T-cell (primary cell): ENCODE measurements at places on chromosomes 5 and 9. TPM values are rescaled to one million over a fixed set of nuclear protein-coding genes. Genes with fewer than 3 reads are reported as not detected.

DNA sequence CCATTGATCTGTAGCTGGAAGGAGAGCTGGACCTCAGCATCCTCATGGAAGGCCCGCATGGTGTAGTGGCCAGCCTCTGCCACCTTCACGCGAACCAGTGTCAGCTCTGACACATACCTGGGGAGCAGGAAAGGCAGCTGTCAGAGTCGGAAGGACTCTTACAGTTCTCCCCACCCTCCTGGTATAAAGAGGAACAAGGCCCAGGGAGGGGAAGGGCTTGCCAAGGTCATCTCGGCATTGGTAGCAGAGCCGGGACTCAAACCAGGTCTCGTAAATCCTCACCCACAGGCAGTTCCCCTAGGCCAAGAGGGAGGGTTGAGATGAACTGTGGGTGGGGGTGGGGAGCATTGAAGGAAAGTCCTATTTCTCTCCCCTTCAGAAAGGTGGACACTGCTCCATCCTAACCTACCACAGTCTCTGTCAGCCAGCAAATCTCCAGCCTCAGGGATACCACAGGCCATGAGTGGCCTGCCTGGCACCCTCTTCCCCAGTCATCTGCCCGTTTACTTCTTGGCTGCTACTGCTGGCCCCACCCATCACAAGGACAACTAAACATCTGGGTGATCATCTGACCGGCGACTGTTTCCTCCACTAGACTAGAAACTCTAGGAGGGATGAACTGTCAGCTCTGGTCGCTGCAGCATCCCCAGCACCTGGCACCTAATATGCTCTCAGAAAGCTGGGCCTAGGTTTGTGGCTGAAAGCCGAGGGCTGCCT is 23.5 kb downstream of the PDGFRB start:
- H3K27ac ChIP-seq: no peak overlapping the region
- no peaks in the 10 kb centered on the region for H3K4me1 ChIP-seq
- no peaks in the 10 kb centered on the region for H3K36me3 ChIP-seq
- no peak for DNase-seq

DNA sequence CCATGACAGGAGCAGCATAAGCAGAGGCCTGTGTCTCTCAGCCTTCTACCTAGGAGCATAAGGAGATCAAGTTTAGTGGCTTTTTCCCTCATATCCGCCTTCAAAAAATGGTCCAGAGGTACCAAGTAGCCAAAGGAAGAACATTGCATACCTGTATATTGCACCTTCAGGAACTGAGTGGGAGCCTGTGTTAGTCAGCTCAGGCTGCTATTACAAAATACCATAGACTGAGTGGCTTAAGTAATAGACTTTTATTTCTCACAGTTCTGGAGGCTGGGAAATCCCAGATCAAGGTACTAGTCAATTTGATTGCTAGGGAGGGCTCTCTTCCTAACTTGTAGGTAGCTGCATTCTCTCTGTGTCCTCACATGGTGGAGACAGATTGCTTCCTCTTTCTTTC is 597.4 kb upstream of the PTGER4 start:
- H3K27me3 ChIP-seq: no peaks in the 10 kb centered on the region
- no peak for DNase-seq
- H3K4me1 ChIP-seq: no peaks in the 10 kb centered on the region
- no peak overlapping the region for H3K27ac ChIP-seq
- H3K36me3 ChIP-seq: no peaks in the 10 kb centered on the region

GRCh38 chr5:60077292-60077691 is 183.8 kb upstream of the PDE4D start:
- no peak for DNase-seq
- H3K4me1 ChIP-seq: no peaks in the 10 kb centered on the region
- no peaks in the 10 kb centered on the region for H3K27me3 ChIP-seq
- no peak overlapping the region for H3K4me3 ChIP-seq
- no peak overlapping the region for H3K27ac ChIP-seq

GRCh38 chr5:153347611-153348010 is 142.9 kb upstream of the GRIA1 start:
- H3K36me3 ChIP-seq: no peaks in the 10 kb centered on the region
- H3K4me3 ChIP-seq: no peak overlapping the region
- no peaks in the 10 kb centered on the region for H3K27me3 ChIP-seq
- H3K4me1 ChIP-seq: no peaks in the 10 kb centered on the region
- no peak overlapping the region for H3K27ac ChIP-seq
- no peak for DNase-seq

DNA sequence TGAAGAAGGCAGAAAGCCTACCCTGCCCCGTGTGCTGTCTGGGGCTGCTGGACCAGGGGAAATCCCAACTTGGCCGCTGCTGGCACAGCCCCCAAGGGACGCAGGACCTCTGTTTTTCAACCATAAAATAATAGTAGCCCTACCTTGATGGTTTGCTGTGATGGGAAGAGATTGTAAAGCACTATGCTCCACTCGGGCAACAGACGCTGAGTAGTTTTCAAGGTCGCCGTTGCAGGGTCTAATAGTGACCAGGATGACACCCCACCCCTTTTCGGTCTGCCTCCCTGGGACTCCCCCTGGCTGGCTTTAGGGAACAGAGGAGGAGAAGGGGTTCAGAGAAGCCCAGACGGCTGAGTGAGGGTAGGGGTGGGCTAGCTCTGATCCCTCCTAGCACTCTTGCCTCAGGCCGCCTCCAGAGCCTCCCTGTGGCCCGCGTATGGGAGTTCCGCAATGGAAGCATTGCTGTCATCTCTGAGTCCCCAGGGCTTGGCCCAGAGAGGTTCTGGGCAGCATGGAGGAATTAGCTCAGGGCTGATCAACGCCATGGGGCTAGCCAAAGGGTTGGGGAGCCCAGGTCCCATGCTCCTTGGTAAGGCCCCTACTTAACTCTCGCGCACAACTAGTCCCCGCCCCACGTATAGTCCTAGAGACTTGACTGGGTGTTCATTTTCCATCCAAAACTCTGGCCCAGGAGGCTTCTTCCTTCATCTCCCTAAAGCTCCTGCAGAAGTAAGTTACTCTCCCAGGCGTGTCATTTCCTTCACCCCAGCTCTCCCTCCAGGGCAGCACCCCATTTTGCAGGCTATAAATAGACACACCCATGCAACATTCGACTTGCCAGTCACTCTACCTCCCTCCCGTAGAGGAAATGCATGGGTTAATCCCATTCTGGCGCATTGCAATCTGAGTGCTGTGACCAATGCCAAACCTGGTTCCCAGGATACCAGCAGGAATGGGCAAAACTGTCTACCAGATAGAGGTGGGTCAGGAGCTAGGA is 1.1 kb upstream of the IRF1 start:
- peak overlapping the region; percentile 73 for H3K4me3 ChIP-seq
- no peaks in the 10 kb centered on the region for H3K27me3 ChIP-seq
- H3K36me3 ChIP-seq: peaks cover 5% of the 10 kb centered on the region
- DNase-seq: no peak

DNA sequence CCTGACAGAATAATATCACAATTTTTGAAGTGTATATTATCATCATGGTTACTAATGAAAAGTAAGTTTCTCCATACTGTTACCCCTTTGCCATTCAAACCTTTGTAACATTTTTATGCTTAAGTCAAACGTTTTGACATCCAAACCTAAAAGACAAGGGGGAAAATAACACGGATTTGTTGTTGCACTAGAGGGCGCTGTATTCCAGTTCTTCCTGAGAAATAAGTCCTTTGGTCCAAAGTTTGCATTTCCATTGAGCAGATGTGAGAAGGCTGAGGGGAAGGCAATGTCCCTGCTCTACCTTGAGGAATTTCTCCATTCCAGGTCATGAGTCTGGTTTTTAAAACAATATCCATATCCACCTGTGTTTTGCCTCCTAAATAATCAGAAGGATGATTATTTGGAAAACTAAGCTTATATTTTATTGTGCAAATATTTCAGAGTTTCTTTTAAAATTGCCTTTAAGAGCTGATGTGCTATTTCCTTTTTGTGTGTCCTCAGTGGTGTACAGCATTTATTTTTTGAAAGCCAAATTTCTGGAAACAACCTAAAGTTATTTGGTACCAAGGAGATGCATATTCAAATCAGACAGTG is 9.7 kb downstream of the LECT2 start:
- no peaks in the 10 kb centered on the region for H3K36me3 ChIP-seq
- no peak for DNase-seq
- no peak overlapping the region for H3K4me3 ChIP-seq

DNA sequence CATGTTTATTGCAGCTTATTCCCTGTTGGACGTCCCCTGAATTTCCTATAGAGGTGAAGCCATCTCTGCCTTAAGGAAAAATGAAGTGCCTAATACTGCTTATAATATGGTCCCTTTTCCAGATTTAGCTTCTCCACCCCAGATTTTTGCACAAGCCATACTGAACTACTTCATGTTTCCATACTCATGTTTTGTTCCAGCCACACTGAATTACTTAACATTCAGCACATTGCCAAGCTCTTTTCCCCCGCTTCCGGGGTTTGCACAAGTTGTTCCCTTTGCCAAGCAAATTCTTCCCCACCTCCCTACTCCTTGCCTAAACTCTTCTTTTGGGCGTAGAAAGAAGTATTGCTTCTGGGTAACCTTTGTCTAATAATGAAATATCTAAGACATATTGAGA is 1.7 kb upstream of the CNTRL start:
- H3K36me3 ChIP-seq: no peaks in the 10 kb centered on the region
- H3K4me1 ChIP-seq: peaks cover 8% of the 10 kb centered on the region
- DNase-seq: no peak
- no peak overlapping the region for H3K4me3 ChIP-seq
- H3K27me3 ChIP-seq: no peaks in the 10 kb centered on the region

GRCh38 chr5:133681896-133682295 is 69.6 kb upstream of the FSTL4 start:
- no peaks in the 10 kb centered on the region for H3K36me3 ChIP-seq
- no peak for DNase-seq
- H3K4me3 ChIP-seq: no peak overlapping the region
- H3K4me1 ChIP-seq: no peaks in the 10 kb centered on the region
- H3K27me3 ChIP-seq: peaks cover 5% of the 10 kb centered on the region
- H3K27ac ChIP-seq: no peak overlapping the region

DNA sequence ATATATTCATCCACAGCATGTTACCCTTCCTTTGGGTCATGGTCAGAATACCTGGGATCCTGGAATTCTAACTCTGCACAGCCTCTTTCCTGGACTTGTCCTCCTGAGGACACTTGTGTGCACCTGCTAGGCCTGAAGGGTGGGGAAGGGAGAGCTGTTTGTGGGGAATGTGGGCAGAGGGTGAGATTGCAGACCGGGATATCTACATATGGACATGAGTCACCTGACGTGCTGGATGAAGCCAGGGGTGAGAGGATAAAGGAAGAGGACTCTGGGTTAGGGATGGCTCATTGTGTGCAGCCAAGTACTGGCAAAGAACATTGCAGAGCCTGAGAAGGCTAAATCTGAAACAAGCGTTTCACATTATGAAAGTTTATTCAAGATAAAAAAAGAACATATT is 241.4 kb upstream of the RPS23 start:
- H3K27me3 ChIP-seq: no peaks in the 10 kb centered on the region
- no peak overlapping the region for H3K4me3 ChIP-seq
- H3K27ac ChIP-seq: no peak overlapping the region
- no peak for DNase-seq

- H3K27ac ChIP-seq: peak overlapping the region; percentile 86
- H3K4me3 ChIP-seq: peak overlapping the region; percentile 72
- H3K36me3 ChIP-seq: peaks cover 4% of the 10 kb centered on the region
- peaks cover 47% of the 10 kb centered on the region for H3K4me1 ChIP-seq
- DNase-seq: peak; percentile 45
Measured at GRCh38 chr5:95817430-95817829, 5.1 kb downstream of the GLRX start.

DNA sequence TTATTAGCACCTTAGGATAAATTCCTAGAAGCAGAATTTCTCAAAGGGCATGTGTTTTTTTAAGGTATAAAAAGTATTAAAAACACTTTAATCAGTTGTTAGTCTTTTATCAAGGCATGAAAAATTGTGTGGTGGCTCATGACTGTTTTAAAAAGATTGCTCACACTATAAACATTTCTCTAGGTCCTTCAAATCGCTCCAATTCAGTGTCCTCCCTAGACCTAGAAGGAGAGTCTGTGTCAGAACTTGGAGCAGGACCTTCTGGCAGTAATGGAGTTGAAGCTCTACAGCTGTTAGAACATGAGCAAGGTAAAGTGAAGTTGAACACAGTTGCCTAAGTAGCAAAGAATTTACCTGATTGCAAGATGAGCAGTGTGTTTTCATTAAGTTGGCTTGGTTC is 62.0 kb downstream of the GAPVD1 start:
- no peak overlapping the region for H3K4me3 ChIP-seq
- peaks cover 4% of the 10 kb centered on the region for H3K36me3 ChIP-seq
- no peak for DNase-seq
- no peaks in the 10 kb centered on the region for H3K27me3 ChIP-seq

GRCh38 chr5:93226202-93226735 is 354.8 kb downstream of the NR2F1-AS1 start:
- DNase-seq: no peak
- no peaks in the 10 kb centered on the region for H3K27me3 ChIP-seq
- no peaks in the 10 kb centered on the region for H3K36me3 ChIP-seq
- H3K4me3 ChIP-seq: no peak overlapping the region
- no peaks in the 10 kb centered on the region for H3K4me1 ChIP-seq

DNA sequence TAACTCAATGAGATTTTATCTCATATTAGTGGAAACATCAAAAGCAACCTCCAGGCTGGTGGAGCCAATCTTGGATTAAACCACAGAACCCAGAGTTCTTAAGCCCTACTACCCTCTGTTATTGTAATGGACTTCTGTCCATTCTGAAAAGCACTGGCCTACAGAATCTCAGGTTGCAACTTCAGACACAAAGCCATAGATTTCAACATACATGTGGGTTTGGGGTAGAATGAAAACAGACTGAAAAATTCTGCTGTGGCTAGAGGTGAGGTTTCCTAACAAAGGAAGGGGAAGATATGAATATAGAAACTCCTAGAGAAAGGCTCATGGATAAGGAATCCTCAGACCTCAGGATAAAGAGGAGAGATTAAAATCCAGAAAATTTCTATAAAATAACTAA is 569.8 kb upstream of the RIOK2 start:
- no peak for DNase-seq
- no peak overlapping the region for H3K4me3 ChIP-seq
- H3K27me3 ChIP-seq: no peaks in the 10 kb centered on the region
- H3K27ac ChIP-seq: no peak overlapping the region
- H3K36me3 ChIP-seq: no peaks in the 10 kb centered on the region

- H3K36me3 ChIP-seq: no peaks in the 10 kb centered on the region
- H3K4me1 ChIP-seq: no peaks in the 10 kb centered on the region
- no peak for DNase-seq
- peaks cover 41% of the 10 kb centered on the region for H3K27me3 ChIP-seq
- H3K27ac ChIP-seq: no peak overlapping the region
Measured at GRCh38 chr5:2164586-2164985, 281.9 kb upstream of the IRX4 start.

GRCh38 chr9:79300068-79300467 is 271.7 kb upstream of the TLE4 start:
- H3K4me3 ChIP-seq: no peak overlapping the region
- H3K4me1 ChIP-seq: no peaks in the 10 kb centered on the region
- H3K36me3 ChIP-seq: no peaks in the 10 kb centered on the region
- no peak for DNase-seq
- no peak overlapping the region for H3K27ac ChIP-seq

DNA sequence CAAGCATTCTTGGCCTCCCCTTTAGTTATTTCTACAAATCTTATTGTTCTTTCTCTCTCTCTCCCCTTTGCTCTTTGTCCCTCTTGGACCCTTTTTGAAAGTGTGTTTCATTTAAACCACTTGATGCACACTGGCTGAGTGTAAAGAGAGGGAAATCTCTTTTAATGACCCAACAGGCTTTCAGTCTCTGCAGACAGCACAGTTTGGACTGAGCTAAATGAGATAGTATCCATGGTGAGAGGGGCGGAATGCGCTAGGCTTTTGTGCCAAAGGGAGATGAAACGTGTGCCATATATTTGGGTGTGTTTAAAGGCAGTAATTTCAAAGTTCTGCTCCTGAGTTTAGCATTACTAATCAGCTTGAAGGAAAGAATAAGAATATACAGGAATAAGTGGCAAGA is 184.9 kb downstream of the PCSK1 start:
- no peak overlapping the region for H3K4me3 ChIP-seq
- no peaks in the 10 kb centered on the region for H3K36me3 ChIP-seq
- no peaks in the 10 kb centered on the region for H3K27me3 ChIP-seq
- H3K27ac ChIP-seq: no peak overlapping the region

ADAMTS12 gene
- total RNA-seq: not detected
